Stimulated activated memory B cell treated with anti-CD40 and anti-IgM and Interleukin-4, amounts not matched to agents 10 μg/mL and 1 μg/mL and 100 μg/mL, for 72 hours (primary cell): ENCODE measurements at places on chromosomes 2 and 18.

- ATAC-seq = peak; percentile 84
These were observed 286.2 kb upstream of the TRIB2 start for GRCh38 chr2:12430407-12431133.

DNA sequence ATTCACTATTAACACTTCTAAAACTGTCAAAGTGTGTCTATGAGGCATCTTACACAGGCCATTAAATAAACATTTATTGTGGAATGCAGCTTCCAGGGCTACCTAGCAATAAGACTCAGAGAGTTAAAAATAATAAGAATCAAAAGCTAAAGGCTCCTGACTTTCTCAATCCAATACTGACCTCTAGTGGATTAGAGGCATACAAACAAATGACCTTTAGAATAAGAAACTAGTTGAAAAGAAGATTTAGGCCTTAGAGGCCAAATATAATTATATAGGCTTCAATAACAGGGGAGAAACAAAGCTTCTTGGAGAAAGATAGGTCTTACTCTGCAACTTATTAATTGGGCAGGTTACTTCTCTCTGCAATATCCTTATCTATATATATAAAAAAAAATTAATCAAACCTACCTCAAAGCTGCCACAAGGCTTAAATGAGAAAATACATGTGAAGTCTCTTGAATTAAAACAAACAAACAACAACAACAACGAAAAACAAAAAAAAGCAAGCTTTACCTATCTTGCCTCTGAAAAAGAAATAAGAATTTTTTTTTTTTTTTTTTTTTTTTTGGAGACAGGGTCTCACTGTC lies 246.1 kb downstream of the EXOC6B start:
- no peak for ATAC-seq

GRCh38 chr2:19235308-19235707 lies 123.1 kb downstream of the OSR1 start:
- no peak for ATAC-seq

DNA sequence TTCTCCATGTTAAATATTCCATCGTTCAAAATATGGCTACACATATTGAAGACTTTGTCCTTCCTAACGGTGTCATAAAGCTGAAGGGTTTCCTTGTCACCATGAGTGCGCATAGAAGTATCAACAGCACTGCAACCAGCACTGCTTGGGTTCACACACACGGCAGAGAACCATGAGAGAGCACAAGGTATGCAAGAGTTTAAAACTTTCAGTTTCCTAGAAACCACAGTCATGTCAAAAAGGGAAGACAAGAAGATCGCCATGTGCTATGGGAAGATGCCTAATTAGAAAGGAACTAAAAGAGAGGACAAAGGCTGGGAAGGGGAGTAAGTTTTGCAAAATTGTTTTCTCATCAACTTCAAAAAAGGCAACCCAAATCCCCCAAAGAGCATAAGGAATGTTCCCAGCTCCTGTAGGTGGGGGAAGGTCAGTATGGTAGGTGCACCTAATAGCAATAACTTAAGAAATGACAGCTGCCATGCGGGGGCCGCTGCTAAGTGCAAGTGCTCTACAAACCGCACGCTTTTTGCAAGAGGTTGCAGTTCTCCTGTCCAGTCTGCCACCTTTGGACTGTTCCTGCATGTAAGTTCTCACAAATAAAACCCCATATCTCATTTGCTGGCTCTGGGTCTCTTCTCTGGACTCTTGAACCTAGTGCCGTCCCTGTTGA lies 136.8 kb downstream of the TMEM163 start:
- peak; percentile 80 for ATAC-seq

GRCh38 chr18:26574958-26575864 lies 26.9 kb upstream of the KCTD1 start:
- no peak for ATAC-seq

DNA sequence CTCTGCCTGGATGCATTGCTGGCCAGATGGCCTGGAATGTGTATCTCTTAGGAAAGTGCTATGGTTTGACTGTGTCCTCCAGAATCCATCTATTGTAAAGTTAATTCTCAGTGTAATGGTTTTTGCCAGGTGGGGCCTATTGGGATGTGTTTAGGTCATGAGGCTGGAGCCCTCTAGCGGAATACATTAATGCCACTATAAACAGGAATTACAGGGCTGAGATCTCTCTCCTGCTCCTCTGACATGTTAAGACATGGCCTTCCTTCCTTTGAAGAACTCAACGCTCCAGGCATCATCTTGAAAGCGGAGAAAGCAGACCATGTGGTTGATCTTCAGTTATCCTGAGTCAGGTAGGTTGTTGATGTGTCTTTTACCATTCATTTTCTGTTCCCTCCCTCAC lies 276.4 kb downstream of the RPIA start:
- no peak for ATAC-seq

GRCh38 chr2:174436351-174436750 lies 40.8 kb downstream of the SCRN3 start:
- ATAC-seq = no peak

GRCh38 chr2:8551622-8552074 lies 130.2 kb upstream of the ID2 start:
- peak; percentile 85 for ATAC-seq

DNA sequence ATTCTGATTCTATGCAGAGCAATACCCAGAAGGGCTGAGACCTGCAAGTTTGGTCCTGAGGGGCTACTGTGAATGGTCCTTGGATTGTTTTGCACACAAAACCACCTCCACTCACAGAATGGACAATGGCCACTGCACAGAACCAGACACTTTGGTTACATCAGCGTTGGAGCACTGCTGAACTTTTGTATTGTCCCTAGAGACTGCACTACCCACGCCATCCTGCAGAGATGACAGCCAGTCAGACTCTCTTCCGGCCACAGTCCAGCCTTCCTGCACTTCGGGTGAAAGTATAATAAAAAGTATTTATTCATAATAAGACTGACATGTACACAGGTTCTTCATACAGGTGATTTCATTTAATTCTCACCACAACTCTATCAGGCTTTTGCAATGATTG lies 35.7 kb downstream of the CELF4 start:
- peak; percentile 65 for ATAC-seq

- ATAC-seq = no peak
These were observed 1071.7 kb downstream of the RPIA start for GRCh38 chr2:89763254-89763580.

DNA sequence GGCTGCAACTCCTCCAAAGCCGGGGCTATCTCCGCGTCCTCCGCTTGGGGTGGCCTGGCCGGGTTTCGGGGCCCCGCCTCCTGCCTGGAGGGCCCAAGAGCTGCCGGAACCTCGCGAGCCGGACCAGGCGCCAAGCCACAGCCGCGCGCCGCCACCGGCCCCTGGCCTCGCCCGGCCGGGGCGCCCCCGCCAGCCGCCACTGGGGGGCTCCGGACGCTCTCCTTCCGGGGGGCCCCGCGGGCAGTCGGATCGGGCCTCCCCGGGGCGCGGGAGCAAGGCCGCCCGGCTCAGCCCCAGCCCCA lies 17.4 kb upstream of the HAAO start:
- ATAC-seq = no peak

- no peak for ATAC-seq
These were observed 96.4 kb upstream of the DNER start for GRCh38 chr2:229810786-229811185.

- no peak for ATAC-seq
These were observed 52.0 kb downstream of the FHOD3 start for GRCh38 chr18:36349552-36349951.

GRCh38 chr2:191023235-191023679 lies 9.3 kb upstream of the STAT1 start:
- ATAC-seq = no peak

GRCh38 chr18:66558773-66559172 lies 45.1 kb downstream of the CDH19 start:
- no peak for ATAC-seq

GRCh38 chr2:191410646-191411436 lies 165.6 kb downstream of the MYO1B start:
- no peak for ATAC-seq

GRCh38 chr2:236787885-236788284 lies 218.3 kb downstream of the ACKR3 start:
- ATAC-seq = no peak

GRCh38 chr2:239947729-239948045 lies 77.5 kb downstream of the NDUFA10 start:
- no peak for ATAC-seq

- ATAC-seq = no peak
These were observed 154.3 kb upstream of the FN1 start for GRCh38 chr2:215590010-215590745.

GRCh38 chr2:149418065-149418464 lies 87.7 kb downstream of the LYPD6 start:
- no peak for ATAC-seq

DNA sequence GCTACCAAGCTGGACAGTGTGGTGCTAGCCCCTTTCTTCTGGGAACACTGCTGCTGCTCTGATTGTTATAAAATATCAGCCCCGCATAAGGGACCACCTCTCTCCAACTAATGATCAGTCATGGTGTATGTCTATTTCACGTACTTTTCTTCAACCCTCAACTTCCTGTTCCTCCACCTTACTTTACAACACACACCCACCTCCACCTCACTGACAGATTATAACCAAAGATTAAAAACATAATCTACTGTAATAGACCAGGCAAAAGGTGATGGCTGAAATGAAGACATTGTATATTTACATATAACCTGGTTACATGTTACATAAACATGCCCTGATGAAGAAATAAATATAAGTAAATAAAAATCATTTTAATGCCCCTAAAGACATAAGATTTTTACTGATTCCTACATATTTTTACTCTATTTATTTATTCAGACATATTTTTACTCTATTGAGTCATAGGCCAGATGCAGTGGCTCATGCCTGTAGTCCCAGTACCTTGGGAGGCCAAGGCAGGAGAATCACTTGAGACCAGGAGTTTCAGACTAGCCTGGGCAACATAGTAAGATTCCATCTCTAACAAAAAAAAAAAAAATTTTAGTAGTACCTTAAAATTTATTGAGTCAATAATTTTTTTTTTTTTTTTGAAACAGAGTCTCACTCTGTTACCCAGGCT lies 12.8 kb downstream of the STK39 start:
- ATAC-seq = no peak

- ATAC-seq = no peak
These were observed 7.3 kb upstream of the ARHGAP15 start for GRCh38 chr2:143121957-143122356.

DNA sequence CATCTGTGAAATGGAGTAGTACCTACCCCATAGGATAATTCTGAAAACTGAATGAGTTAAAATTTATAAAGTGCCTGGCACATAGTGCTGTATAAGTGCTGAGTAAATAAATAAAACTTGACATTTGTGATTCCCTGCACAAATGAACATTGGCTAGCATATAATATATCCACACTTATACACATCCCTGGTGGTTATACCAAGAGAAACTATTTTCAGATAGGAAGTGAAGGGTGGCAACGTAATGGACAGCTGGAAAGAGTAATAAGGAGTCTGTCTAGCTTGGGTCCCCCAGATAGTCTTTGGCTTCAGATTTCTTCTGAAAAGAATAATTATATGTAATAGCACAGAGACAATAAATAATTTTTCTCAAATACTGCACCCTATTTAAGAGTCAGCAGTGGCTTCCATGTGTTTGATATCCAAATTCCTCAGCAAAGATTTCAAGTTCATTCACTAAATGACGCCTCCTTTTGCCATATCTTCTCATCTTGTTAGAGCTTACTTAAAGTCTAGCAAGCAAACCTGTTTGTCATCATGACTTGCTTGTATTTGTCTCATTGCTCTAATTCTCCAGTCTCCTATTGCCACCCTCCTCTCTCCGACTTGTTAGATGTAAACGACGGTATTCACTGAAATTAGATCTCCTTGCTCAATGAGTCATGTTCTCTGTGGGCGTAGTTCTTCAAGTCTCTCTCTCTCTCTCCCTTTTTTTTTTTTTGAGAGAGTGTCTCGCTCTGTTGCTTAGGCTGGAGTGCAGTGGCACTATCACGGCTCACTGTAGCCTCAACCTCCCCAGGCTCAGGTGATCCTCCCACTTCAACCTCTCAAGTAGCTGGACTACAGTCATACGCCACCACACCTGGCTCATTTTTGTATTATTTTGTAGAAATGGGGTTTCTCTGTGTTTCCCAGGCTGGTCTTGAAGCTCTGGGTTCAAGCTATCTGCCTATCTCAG lies 8.7 kb upstream of the ADGRF3 start:
- ATAC-seq = no peak

DNA sequence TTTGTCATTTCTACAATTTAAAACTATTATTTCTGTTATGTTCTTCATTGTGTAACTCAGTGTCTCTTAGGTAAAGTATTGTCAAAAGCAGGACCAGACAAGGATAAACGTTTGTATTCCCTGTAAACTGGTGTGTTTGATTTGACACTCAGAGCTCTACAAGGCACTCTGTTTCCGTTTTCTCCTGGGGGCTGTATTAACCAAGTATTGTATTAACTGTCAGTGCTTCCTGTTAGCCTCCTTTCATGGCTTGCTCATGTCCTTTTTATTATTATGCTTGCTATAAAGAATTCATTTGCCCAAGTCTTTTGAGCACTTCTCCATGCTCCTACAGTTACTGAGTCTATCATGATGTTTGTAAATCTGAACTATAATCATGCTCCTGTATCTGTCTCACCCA lies 323.7 kb downstream of the LPIN1 start:
- no peak for ATAC-seq

- ATAC-seq = peak; percentile 57
These were observed 42.7 kb downstream of the ACSL3 start for GRCh38 chr2:222903234-222904220.

GRCh38 chr2:121212661-121213325 lies 72.2 kb downstream of the TFCP2L1 start:
- ATAC-seq = no peak

- ATAC-seq = no peak
These were observed 113.3 kb upstream of the DNMT3A start for GRCh38 chr2:25454824-25455611.

DNA sequence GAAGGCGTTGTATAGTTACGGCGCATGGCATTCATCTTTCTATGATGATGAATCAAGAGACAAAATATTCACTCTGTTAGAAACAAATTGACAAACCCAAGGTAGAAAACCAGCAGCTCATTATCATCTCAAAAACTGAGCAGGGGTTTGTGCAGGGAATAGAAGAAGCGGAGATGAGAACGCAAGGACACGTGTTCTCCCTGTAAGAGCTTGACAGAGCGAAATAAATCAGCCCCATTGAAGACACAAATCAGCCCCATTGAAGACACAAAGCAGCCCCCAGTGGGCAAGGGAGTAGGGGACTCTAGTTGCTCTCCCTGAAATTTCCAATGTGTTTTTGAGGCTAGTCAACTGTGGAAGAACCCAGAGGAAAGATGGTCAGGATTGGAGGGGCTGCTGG lies 199.2 kb downstream of the EPHA4 start:
- no peak for ATAC-seq

DNA sequence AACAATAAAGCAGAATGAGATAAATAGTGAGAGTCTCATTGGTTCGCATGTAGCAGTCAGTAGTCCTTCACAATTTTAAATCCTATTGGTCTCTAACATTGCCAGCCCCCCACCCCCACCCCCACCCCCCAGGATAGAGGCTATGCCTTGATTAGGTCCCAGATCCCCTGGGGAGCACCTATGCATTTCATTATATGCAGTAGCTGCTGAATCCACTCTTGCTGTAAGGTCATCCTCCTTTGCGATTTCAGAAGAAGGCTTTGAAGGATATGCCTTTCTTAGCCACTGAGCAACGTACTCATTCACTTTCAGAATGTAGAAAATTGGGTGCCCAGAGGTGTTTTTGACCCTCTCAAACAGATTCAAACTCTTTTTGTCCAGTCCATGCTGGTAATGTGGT lies 382.8 kb upstream of the GALNT5 start:
- no peak for ATAC-seq
